ENCODE measurements at places on chromosomes 1 and 21.

- no peak for DNase-seq
These were observed 59.4 kb upstream of the CYP2J2 start for GRCh38 chr1:59985911-59986515.

- DNase-seq = no peak
These were observed 10.0 kb upstream of the OLIG2 start for GRCh38 chr21:33015756-33016155.

DNA sequence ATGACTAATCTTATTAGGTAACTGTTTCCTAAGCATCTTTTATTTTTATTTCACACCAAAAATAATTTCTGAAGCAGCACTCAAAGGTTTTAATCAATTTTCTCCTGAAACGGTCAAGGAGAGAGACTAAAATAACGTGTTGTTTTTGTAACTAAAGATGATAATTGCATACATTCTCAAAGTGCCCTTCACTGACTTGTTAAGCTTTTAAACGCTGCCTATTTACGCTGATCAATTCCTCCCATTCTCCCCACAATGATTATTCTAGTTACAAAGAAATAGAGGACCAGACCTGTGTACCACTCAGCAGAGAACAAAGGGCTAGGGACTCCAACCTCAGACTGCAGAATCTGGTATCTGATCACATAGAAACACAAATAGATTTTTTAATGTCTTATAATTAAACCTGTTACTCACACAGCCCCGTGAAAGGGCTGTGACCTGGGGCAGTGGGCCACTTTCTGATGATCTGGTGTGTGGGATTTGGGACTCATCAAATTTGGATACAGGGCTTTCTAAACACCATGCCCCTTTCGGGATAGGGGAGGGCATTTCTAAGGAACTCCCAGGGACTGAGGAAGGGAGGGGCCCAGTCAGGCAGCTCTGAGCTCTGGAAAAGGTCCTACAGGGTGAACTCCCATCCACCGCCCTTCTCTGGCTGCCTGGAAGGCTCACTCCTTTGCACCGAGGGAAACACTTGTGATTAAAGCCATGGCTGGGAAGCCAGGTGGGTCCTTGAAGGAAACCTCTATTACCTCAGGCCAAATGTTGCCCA is 65.2 kb downstream of the BCAR3 start:
- DNase-seq = no peak

DNA sequence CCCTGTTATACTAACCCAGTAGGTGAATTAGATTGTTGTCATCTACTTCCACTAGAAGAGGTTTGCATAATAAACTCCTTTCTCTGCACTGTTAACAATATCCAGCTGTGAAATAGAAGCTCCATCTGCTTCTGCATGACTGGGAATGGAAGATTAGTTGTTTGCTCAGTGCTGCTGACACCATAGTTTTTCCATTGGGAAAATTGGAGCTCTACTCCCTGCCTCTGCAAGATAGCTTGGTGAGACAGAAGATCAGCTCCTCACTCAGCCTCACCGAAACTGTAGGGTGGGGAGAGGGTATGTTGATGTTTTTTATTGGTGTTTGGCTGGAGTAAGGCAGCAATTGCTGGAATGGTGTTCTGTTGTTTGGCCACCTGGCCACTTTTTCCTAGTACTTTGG is 331.6 kb upstream of the ADAMTS5 start:
- no peak for DNase-seq

GRCh38 chr1:230170153-230170547 is 103.1 kb downstream of the GALNT2 start:
- DNase-seq = no peak

GRCh38 chr1:159014851-159015250 is 5.1 kb downstream of the IFI16 start:
- DNase-seq = no peak

- DNase-seq = no peak
These were observed 59.0 kb upstream of the C1orf53 start for GRCh38 chr1:197843401-197843800.

DNA sequence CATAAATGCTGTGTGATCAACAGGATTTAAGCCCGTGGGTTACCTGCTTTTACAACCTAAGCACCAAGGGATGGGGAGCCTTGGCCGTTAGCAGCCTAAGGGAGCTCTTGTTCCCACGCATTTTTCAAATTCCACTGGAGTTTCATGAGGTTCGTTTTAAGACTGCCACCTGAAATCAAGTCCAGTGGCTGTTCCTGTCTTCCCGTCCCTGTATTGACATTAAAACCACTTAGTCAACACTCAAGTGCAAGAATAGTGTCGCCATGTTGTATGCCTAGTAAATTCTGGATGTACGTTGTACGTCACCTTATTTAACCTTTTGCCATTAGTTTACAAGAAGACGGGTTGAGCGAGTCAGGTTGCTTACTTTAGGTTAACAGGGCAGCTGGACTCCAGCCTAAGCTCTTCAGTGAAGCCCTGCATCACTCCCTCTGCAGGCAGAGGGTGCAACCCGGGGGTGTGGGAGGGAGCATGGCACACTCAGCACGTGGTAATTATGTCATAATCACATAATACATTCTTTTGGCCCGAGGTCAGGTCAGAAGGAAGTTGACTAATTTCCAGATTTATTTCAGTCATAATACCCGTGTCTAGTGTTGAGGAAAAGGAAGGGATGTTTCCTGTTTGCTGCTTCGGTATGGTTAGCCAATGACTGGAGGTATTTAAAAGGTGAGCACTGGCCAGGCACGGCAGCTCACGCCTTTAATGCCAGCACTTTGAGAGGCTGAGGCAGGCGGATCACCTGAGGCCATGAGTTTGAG is 42.5 kb downstream of the CNST start:
- peak; percentile 68 for DNase-seq

DNA sequence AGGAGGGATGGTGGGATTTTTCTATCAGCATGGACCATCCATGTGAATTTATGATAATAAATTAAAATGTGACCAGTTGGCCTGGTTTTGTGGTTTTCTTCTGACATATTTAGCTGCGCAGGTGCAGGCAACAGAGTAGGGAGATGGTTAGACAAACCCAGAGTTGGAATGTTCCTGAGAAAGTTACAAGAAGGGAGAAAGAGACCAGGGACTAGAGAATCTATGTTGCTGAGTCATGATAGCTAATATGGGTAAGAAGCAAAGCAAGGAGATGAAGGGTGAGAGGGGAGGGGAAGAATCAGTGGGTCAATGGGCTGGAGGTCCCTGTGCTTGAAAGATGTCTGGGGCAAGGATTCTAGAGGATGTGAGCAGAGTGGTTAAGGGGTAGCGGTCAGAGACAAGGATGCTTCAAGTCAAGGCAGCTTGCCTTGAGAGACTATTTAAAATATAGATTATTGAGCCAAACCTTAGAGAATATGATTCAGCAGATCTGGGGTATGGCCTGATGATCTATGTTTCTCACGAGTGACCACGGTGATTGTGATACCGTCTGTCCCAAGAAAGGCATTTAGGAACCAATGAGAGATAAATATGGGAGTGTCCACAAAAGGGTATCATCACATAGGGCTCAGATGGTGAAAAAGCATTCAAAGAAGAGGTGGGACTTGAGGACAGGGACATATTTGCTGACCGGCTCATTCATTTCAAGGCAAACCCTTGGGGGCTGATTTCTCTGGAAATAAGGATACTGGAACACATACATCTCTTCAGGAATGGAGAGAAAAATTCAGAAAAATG is 219.7 kb upstream of the PLD5 start:
- no peak for DNase-seq

DNA sequence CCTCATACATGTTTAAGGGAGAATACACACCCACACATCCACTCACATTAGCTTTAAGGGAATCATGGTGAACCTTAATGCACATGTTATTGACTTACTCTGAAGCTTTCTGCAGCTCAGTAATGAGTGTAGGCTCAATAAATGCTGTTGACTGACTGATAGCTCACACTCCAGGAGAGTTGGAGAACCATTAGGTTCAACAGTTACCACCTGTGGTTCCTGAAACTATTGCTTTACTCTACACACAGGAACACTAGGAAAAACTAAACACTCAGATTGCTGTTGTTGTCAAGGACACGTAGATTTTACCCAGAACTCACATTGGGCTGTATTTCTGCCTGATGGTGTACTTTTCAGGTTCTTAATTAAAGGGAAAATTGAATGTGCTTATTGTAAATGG is 37.3 kb downstream of the ZC3H11B start:
- no peak for DNase-seq

DNA sequence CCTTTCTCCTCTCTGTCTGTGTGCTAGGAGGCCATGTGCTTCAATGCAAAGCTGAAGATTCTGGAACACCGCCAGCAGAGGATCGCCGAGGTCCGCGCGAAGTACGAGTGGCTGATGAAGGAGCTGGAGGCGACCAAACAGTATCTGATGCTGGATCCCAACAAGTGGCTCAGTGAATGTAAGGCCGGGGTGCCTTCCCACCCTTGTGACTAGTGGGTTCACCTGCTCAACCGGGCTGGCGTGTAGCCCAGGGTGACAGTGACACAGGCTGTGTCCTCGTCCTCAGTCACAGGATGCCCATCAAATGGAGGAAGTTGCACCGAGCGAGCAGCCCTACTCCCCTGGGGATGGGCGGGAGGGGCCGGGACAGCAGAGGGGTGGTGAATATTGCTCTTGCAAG is 544.1 kb downstream of the KIF26B start:
- DNase-seq = no peak

GRCh38 chr1:163069142-163069541 is at the start of gene RGS4:
Gene RGS4, plus strand, starts transcription at chr1:163069361. Its CDS starts 124 bp downstream, at chr1:163069485.
- DNase-seq = peak; percentile 95

DNA sequence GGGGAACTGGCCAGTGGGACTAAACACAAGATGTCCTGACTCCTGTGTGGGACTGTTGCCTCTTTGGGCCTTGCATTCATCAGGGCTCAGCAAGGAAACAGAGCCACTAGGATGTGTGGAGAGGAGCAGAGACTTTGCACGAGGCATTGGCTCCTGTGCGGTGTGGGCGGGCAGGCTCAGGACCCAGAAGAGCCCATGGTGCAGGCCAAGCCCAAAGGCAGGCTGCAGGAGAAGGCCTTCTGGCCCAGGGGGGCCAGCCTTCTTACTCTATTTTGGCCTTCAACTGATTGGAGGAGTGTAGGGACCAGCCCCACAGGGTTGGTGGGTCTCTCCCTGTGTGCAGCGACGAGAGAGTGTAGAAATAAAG is 23.5 kb downstream of the LRRC3 start:
- DNase-seq = no peak

DNA sequence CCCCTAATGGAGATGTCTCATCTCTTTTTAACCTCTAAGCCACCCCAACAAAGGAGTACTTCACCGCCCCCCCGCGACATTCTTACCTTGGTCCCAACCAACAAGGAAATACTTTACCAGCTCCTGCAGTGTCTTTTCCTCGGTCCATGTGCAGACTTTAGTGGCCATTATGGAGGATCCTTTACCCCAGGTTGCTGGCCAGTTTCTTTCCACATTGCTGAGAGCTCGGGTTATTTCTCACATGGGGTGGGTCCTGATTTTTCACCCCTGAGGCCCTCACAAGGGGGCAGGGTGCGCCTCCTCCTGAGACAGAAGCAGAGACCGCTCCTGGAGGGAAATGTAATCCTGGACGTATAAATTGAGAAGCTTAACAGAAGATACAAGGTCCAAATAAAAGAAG is 3.0 kb upstream of the AADACL3 start:
- no peak for DNase-seq

DNA sequence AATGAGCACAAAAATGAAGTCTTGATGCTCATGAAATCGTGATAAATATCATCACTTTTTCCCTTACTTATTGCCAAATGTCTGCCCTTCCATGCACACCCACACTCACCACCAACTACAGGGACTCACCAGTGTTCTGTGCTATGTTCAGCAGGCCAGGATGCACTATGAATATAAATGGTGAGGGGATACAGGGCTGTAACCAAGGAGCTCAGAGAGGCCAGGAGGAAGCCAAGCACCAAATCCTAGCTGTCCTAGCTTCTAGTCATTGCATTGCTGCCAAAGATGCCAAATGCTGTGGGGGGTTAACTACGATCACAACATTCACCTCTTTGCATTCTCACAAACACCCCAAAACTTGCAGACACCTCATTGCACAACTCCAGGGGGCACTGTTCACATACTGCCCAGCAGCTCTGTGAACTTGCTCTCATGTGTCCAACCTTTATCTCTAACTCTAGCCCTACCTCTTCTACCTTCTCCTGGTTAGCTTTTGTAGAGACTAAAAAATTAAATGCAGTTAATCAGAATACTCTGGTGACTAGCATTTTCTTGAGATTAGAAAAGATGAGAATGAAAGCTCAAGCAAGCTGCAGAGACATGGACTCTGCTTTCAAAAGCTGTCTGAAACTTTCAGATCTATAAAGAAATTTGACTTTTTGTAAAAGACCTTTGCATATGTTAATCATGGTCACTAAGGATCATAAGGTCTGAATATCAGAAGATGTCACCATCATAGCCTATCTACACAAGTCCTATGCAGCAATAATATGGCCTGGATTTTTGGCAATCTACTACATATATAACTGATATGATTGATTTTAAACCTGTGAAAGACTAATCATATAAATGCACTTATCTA is 13.9 kb upstream of the KIF14 start:
- no peak for DNase-seq

- no peak for DNase-seq
These were observed 62.6 kb upstream of the RGL1 start for GRCh38 chr1:183742355-183742754.

DNA sequence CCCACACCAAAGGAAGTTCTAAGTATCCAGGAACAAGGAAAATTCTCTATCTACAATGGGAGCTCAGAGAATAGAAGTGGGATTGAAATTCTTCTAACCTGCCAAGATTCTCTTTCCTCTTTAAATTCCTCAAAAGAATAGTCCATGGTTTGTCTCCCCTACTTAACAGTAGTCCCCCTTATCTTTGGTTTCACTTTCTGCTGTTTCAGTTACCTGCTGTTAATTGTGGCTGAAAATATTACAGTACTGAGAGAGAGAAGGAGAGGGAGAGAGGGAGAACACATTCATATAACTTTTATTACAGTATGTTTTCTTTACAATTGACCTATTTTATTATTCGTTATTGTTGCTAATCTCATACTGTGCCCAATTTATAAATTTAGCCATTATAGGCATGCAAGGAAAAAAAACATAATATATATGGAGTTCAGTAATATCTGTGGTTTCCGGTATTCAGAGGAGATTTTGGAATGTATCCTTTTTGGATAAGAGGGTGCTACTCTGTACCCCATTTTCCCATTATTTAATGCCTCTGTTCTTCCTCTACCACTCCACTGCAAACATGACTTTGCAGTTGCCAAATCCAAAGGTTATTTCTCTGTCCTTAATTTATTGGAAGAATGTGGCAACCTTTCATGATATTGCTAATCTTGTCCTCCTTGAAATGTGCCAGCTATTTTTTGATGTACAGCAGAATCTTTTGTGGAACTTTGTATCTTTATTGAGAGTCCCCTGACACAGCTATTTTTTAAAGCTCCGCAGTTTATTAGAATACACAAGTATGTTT is 68.0 kb downstream of the USP25 start:
- DNase-seq = peak; percentile 22

GRCh38 chr1:241976229-241976628 is 18.7 kb downstream of the BECN2 start:
- no peak for DNase-seq

GRCh38 chr1:152566681-152567080 is at the start of gene LCE3E:
Gene LCE3E, minus strand, starts transcription at chr1:152566780. Its CDS starts 572 bp downstream, at chr1:152566208.
- DNase-seq = no peak

DNA sequence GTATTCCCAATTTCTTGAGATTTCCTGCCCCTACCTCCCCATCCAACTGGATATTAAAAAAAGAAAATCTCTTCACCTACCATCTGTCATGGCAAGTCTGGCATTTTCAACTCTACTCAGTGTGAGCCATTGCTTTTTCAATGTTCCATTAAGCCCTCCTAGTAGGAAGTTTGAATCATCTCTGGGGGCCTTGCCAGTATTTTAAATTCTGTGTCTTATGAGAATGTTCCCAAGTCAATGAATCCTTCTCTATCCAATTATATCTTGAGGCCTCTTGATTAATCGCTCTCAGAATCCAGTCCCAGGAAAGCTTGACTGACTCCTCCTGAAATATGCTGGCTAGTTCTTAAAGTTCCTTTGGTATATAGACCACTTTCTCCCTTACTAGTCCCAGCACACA is 91.5 kb downstream of the NGF start:
- no peak for DNase-seq
